ENCODE measurements at places on chromosomes 7 and 10. TPM values are rescaled to one million over a fixed set of nuclear protein-coding genes. Genes with fewer than 3 reads are reported as not detected.
A peak's percentile ranks its signal among the peaks of the same experiment; 100 is the strongest.

Gene SPDYE8
- not detected for total RNA-seq

Gene CHAT
- 2.2 TPM for total RNA-seq

Gene MKI67
- total RNA-seq = 163 TPM

- DNase-seq = no peak
Observed at GRCh38 chr7:28729727-28730126, 228.4 kb downstream of the TRIL start.

Gene THSD7A
- not detected for total RNA-seq

- no peak for DNase-seq
Observed at GRCh38 chr7:150982351-150982750, 4.2 kb upstream of the KCNH2 start.

DNA sequence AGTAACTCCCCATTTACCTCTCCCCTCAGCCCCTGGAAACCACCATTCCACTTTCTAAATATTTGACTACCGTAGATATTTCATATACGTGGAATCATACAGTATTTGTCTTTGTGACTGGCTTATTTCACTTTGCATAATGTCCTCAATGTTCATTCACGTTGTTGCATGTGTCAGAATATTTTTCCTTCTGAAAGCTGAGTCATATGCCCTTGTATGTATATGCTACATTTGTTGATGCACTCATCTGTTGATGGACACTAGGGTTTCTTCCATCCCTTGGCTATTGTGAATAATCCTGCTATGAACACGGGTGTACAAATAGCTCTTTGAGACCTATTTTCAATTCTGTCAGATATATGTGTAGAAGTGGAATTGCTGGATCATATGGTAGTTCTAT lies 25.8 kb upstream of the TSPAN13 start:
- DNase-seq = no peak

GRCh38 chr7:71184136-71184535 lies 52.2 kb downstream of the GALNT17 start:
- no peak for DNase-seq

- no peak for DNase-seq
Observed at GRCh38 chr10:76066457-76066856, 635.0 kb downstream of the LRMDA start.

- DNase-seq = no peak
Observed at GRCh38 chr7:19295376-19295775, 150.2 kb upstream of the FERD3L start.

Gene SOSTDC1
- not detected for total RNA-seq

- DNase-seq = no peak
Observed at GRCh38 chr10:62728479-62728878, 76.0 kb upstream of the ADO start.

- no peak for DNase-seq
Observed at GRCh38 chr10:61786728-61787127, 114.8 kb upstream of the ARID5B start.

DNA sequence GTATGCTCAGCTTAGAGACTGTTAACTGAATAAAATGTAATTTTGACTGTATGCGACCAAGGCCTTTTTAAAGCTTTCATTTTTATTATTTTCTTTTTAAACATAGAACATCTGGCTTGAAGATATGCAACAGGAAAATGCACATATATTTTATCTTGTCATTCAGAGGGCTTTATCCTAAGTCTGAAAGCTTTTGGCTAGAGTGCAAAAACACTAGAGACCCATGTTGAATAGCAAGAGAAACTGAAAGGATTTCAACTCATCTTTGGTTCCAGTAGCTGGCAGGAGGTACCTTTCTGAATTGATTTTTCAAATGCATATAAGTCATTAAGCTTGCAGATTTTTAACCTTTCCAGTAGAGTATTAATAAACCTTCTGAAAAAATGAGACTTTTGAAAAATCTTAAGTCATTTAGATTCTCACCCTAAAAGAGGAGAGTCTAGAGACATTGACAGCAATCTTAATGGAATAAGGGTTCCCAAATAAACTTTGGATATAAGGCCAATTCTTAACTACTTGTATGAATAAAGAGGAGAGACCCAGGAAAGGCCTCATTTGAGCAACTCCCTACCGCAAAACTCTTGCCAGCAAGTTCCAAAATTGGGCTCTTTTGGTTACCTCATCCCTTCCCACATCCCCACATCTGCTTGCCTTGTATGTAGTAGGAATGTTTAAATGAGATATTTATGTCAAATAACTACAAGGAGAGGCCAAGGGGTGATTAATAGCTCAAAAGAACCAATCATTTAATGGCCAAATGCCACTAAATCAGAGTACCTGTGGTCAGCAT lies 454.4 kb downstream of the HTR7 start:
- DNase-seq = no peak

- DNase-seq = no peak
Observed at GRCh38 chr7:79471699-79472098, 18.2 kb upstream of the MAGI2 start.

Gene RTKN2
- 2.9 TPM for total RNA-seq

GRCh38 chr7:96674565-96674964 lies 35.1 kb downstream of the SEM1 start:
- no peak for DNase-seq

Gene TMEM270
- total RNA-seq = not detected

GRCh38 chr10:1119501-1119900 lies 63.3 kb downstream of the WDR37 start:
- DNase-seq = no peak

DNA sequence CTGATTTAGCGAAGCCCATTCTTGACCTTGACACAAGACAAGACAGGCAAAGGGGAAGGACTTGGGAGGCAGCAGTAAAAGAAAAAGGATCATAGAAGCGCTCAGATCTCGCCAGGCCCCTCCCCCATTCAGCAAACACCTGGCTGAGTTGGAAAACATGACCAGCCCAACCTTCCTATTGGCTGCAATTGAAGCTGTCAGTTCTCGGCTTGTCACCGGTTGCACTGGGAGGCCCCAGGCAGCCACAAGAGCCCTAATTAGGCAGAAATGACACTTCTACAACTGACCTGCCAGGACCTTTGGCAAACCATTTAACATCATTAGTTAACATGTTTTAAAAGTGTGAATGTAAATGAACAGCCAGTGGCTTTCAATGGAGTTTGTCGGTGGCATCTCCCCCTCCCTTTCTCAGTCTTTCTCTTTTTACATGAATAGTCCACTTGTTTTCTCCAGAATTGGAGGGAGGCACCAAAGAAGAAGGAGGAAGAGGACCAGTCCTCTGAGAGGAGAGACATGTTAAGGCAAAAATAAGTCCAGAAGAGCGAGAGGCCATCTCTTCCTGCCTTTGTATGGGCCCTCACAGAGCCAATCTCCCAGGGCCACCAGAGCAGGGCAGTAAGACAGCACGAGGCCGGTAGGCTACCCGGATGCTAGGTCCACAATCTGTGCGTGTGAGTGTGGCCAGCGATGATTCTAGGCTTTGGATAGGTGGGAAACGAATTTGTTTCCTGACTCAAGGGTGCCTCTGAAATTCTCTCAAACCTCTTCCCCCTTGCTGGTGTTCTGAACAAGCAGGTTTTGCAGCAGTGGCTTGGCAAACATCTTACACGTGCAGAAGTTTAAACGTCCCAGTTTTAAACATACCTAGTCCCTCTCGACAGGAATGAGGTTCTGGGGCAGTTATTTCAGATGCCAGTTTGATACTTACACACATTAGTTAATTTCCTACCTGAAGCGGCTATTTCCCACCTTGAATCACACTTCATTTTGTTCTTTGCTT lies 15.0 kb upstream of the ENO4 start:
- DNase-seq = no peak

DNA sequence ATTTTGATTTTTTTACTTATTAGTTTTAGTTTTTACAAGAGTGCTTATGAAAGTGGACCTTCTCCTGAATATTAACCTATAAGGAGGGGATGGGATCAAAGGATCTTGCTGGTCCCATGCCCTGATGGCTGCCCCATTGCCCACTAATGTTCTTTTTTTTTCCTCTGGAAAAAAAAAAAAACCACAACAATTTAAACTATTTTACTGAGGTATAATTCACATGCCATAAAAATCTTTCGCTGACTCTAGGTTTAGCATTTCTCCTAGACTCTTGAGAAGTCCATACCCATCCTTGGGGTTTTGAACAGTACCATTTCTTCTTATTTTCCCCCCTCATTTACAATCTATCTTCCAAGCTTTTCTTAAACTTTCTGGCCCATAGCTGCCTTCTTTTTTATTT lies 481.8 kb downstream of the TFEC start:
- no peak for DNase-seq

GRCh38 chr10:75035975-75036708 lies 75.3 kb upstream of the SAMD8 start:
- DNase-seq = no peak

DNA sequence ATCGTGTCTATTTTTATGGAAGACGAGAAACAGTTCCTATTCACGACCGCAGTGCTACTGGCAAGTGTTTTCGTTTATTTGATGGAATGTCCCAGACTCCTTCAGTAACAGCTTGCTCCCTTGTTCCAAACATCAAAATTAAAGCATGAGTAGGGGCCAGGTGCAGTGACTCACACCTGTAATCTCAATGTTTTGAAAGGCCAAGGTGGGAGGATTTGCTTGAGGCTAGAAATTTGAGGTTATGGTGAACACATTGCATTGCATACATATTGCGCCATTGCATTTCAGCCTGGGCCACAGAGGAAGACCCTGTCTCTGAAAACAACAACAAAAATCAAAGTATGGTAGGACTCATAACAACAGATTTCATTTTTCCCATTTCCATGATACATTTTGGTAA lies 22.8 kb downstream of the PTTG1IP2 start:
- DNase-seq = no peak

- no peak for DNase-seq
Observed at GRCh38 chr10:47225928-47226645, 73.9 kb upstream of the GDF10 start.

- no peak for DNase-seq
Observed at GRCh38 chr10:18554479-18554878, 96.9 kb downstream of the NSUN6 start.

- no peak for DNase-seq
Observed at GRCh38 chr10:63106111-63106755, 26.9 kb upstream of the NRBF2 start.

GRCh38 chr7:44638611-44639557 lies 32.5 kb downstream of the OGDH start:
- peak; percentile 84 for DNase-seq

- DNase-seq = no peak
Observed at GRCh38 chr10:124619802-124620490, 124.2 kb downstream of the FAM53B start.

- no peak for DNase-seq
Observed at GRCh38 chr10:47050618-47051455, 139.6 kb downstream of the PTPN20 start.

Gene ZNF853
- total RNA-seq = 0.23 TPM

Gene FRMD4A
- total RNA-seq = 0.32 TPM

DNA sequence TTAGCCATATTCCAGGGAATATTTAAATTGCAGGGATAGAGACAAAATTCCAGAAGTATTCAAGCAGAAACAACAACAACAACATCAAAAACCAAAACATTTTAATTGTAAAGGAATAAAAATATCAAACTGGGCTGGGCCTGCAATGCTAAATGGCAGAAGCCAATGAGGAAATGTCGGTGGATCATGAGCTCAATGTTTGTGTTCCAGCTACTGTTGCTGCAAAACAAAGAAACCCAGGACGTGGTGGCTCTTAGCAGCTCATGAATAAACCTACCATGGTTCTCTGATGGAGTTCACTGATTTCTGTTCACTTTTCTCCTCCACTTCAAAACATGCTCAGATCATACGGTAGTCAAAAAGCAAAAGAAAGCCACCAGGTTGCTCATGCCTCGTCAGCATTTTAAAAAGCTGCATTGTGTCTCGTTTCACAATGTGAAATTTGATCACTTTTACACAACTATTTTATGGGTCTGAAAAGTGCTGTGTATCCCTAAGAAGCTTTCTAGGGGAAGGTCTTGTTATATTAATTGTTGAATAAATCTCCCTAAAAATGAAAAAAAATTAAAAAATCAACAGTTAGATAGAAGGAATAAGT lies 54.0 kb downstream of the ASNS start:
- no peak for DNase-seq

- peak; percentile 25 for DNase-seq
Observed at GRCh38 chr7:1531263-1531978, 919 bp downstream of the MAFK start.

Gene ZNF804B
- total RNA-seq = not detected

Gene ZMYND11
- total RNA-seq = 28.3 TPM

GRCh38 chr7:118183428-118183785 lies 557 bp upstream of the LSM8 start:
- no peak for DNase-seq

- no peak for DNase-seq
Observed at GRCh38 chr7:157043745-157044144, 33.3 kb upstream of the MNX1 start.

GRCh38 chr10:103712898-103713498 lies 142.4 kb downstream of the SH3PXD2A start:
- DNase-seq = peak; percentile 69

Gene SERPINE1
- 0.23 TPM for total RNA-seq

Gene CHST3
- total RNA-seq = 0.52 TPM

Gene AKR1B15
- not detected for total RNA-seq

Gene ZCCHC24
- total RNA-seq = 2.1 TPM

DNA sequence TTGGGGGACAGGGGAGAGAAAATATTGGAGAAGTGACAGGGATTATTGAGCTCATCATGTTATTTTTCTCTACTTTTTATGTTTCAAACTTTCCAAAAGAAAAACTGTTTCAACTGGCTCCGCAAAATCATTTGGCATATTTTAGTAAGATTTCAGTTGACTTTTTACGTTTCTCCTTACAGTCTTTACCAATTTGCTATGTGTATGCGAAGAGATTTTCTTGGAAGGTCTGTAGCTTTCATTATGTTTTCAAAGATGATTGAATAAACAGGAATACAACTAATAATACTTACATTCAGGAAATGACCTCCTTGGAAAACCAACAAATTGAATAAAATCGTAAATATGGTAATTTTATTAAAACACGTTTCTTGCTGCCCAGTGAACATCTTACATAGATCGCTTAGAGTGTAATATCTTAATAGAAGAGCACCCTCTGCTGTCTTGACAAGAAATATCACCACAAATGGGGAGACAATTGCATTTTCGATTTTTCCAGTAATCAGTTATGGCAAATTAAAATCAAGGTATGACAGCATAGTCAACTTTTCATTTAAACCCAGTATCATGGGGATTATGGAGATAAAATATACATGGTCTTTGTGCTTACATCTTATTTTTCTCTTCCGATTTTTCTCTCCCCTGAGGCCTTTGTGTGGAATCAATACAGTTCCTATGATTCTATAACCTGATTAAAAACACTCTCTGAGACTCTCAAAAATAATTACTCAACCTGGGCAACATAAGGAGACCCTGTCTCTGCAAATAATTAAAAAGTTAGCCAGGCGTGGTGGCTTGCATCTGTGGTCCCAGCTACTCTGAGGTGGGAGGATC lies 43.1 kb downstream of the MBL2 start:
- no peak for DNase-seq

GRCh38 chr10:63885156-63885555 lies 364.0 kb downstream of the REEP3 start:
- no peak for DNase-seq

- DNase-seq = no peak
Observed at GRCh38 chr10:54940418-54940817, 139.4 kb upstream of the PCDH15 start.

GRCh38 chr7:42753367-42753766 lies 158.5 kb downstream of the C7orf25 start:
- DNase-seq = no peak

GRCh38 chr10:80461208-80462183 lies 7.4 kb downstream of the TSPAN14 start:
- no peak for DNase-seq

GRCh38 chr10:11379771-11380170 lies 231.7 kb downstream of the USP6NL start:
- DNase-seq = no peak

GRCh38 chr10:107166403-107166802 lies 1.9 kb upstream of the SORCS1 start:
- no peak for DNase-seq

GRCh38 chr7:32461484-32461883 lies 28.7 kb downstream of the LSM5 start:
- no peak for DNase-seq

All from activated T-helper 2 cell treated with anti-CD3 and anti-CD28 coated beads, Interferon-gamma antibody, Interleukin-2, Interleukin-4, amounts not matched to agents 10 μg/mL and 5 μg/mL and 100 μg/mL, durations not matched to agents 14 hours and 24 hours and 36 hours (primary cell).